ENCODE measurements at places on chromosomes 11 and 22. TPM values are rescaled to one million over a fixed set of nuclear protein-coding genes. Genes with fewer than 3 reads are reported as not detected.

- no peak for DNase-seq
Measured at GRCh38 chr11:133928628-133929059, 28.1 kb downstream of the IGSF9B start.

- no peak for DNase-seq
Measured at GRCh38 chr11:61194169-61194671, 9.1 kb upstream of the PGA3 start.

- no peak for DNase-seq
Measured at GRCh38 chr11:94880216-94880615, 93.1 kb downstream of the CWC15 start.

DNA sequence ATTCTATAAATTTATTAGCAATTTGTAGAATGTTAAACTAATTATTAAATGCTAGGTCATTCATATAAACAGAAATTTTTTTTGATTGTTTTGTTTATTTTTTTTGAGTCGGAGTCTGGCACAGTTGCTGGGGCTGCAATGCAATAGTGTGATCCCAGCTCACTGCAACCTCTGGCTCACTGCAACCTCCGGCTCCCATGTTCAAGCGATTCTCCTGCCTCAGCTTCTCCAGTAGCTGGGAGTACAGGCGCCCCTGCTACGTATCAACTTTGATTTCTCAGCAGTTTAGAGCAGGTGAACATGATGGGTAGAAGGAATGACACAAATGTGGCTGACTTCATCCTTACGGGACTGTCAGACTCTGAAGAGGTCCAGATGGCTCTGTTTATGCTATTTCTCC, at the start of gene OR8H3:
OR8H3 (plus strand) TSS at position 301 of the 400 bp plus-strand sequence; CDS start at position 301, 0 bp downstream.
- no peak for DNase-seq

GRCh38 chr11:56783448-56784041, 35.0 kb upstream of the OR9G4 start:
- DNase-seq: peak; percentile 71

GRCh38 chr11:63142459-63142858, 1.6 kb downstream of the SLC22A24 start:
- no peak for DNase-seq

- DNase-seq: peak; percentile 23
Measured at GRCh38 chr11:8224161-8224591, 39.5 kb downstream of the LMO1 start.

GRCh38 chr22:17866127-17866526, 91.9 kb upstream of the BID start:
- DNase-seq: peak; percentile 97

DNA sequence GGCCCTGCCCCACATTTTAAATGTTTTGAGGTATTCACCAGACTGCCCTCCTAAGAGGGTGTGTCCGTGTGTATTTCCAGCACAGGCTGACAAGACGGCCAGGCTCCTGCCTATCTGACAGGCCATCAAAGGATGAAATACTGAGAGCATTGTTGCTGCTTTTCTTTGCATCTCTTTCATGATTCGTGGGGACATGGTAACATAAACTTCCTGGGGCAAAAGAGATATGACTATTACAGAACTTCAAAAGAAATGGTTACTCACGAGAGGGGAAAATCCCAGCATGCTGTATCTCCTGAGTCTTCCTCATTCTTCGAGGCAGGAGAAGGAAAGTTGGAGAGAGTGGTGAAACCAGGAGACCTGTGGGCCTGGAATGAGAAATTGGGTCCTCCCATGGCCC, 10.3 kb upstream of the BIK start:
- peak; percentile 78 for DNase-seq

GRCh38 chr11:8873741-8874405, 37.1 kb upstream of the AKIP1 start:
- DNase-seq: no peak

DNA sequence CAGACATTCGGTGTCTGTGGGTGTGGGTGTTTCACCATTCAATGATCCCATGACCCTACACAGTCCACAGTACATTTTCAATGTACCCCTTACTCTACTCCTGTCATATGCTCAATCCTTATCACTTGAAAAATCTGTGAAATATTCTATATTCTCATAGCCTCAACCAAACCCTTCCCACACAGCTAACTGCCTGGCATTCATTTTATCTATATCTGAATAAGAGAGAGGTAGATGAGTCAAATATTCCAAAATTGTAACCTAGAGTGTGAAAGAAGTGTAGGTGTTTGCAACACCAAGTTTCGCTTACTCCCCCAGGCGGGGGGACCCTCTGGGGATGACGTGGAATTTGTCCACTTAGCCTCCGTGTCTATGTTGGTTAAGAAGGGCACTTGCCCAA, 354.8 kb downstream of the ETS1 start:
- no peak for DNase-seq

The HPX gene
- not detected for total RNA-seq

The ANGPTL5 gene
- total RNA-seq: not detected

The H19 gene
- 11.1 TPM for total RNA-seq

The PATE2 gene
- 0.53 TPM for total RNA-seq

The TRIM29 gene
- total RNA-seq: not detected

Data from SK-MEL-5 (cell line).